ENCODE measurements at places on chromosomes 1 and 21.
A peak's percentile ranks its signal among the peaks of the same experiment; 100 is the strongest.

DNA sequence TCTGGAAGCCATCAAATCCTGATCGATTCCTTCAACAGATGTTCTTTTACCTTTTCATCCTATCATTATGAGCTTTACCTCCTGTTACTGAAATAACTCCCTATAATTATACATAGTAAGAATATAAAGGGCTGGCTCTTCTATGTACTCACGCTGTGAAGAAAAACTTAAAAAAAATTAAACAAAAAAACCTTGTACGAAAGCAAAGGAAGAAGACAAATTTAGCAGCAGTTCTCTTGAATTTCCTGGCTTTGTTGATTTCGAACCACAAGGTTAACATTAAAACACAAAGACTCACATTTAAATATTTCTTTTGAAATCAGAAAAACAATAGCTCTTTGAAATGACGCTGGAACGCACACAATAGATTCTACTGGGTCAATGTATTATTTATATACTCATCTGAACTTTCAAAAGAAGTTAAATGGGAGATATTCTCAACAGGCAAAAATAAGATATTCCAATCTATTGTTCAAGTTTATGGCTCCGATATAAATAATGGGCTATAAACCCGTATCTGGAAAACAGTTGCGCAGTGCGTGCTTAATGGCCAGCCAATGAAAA is 13.6 kb upstream of the SPEN start:
- DNase-seq, result no peak
- H3K27ac ChIP-seq, result peak overlapping the region; percentile 100
- peaks cover 46% of the 10 kb centered on the region for H3K4me1 ChIP-seq
- H3K36me3 ChIP-seq, result peaks cover 7% of the 10 kb centered on the region

- no peak for DNase-seq
- H3K4me3 ChIP-seq, result no peak overlapping the region
- peaks cover 46% of the 10 kb centered on the region for H3K4me1 ChIP-seq
- H3K36me3 ChIP-seq, result no peaks in the 10 kb centered on the region
- no peak overlapping the region for H3K27ac ChIP-seq
Measured at GRCh38 chr1:89529196-89529595, 4.6 kb downstream of the LRRC8B start.

DNA sequence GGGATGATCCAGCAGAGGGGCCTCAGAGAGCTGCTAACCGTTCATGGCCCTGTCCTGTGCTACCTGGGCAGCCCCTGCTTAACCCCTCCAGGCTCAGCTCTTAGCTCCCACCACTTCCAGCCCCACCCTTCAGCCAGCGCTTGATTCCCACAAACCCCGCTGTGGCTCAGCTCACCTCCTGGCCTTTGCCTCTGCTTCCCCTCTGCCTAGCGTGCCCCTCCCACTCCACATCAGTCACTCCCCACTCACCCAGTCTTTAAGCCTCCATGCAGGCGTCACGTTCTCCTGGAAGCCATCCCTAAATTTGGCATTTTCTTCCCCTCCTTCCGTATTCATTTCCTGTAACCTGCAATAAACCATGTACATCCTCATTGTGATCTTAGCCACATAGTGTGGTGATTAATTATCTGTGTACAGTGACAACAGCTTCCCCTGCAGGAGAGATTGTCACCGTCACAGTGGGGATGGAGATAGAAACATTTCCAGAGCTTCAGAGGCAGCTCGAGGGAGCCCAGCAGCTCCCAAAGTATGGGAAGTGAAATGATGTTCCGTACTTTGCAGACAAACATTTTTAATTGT is 65.5 kb downstream of the EPHB2 start:
- no peaks in the 10 kb centered on the region for H3K27me3 ChIP-seq
- H3K27ac ChIP-seq, result no peak overlapping the region
- peaks cover 11% of the 10 kb centered on the region for H3K4me1 ChIP-seq
- H3K36me3 ChIP-seq, result no peaks in the 10 kb centered on the region

GRCh38 chr1:181767001-181767708 is 283.8 kb downstream of the CACNA1E start:
- no peak for DNase-seq
- H3K27me3 ChIP-seq, result no peaks in the 10 kb centered on the region
- H3K36me3 ChIP-seq, result no peaks in the 10 kb centered on the region
- H3K4me3 ChIP-seq, result no peak overlapping the region

DNA sequence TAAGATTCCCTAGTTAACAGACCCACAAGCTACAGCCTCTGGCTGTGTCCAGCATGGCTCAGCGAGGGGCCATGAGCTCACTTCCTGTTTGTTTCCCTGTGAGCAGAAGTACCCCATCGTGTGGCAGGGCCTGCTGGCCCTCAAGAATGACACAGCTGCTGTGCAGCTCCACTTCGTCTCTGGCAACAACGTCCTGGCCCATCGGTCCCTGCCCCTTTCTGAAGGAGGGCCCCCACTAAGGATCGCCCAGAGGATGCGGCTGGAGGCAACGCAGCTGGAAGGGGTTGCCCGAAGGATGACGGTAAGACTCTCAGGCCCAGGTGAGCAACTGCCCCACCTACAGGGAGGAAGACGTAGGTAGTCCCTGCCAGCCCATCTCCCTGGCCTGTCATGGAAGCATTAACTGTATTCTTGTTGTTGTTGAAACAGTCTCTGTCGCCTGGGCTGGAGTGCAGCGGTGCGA is 38.2 kb downstream of the ZBTB17 start:
- peaks cover 57% of the 10 kb centered on the region for H3K36me3 ChIP-seq
- H3K4me1 ChIP-seq, result peaks cover 6% of the 10 kb centered on the region
- no peaks in the 10 kb centered on the region for H3K27me3 ChIP-seq
- H3K4me3 ChIP-seq, result no peak overlapping the region
- peak overlapping the region; percentile 81 for H3K27ac ChIP-seq
- DNase-seq, result peak; percentile 56

Measured in WTC11 (cell line).